ENCODE measurements at places on chromosomes 13 and 19.
A peak's percentile ranks its signal among the peaks of the same experiment; 100 is the strongest.

GRCh38 chr19:15113245-15114152 is 6.3 kb downstream of the SYDE1 start:
- DNase-seq, result no peak

GRCh38 chr19:17510220-17510993 is 1.0 kb upstream of the PGLS start:
- DNase-seq, result no peak

GRCh38 chr13:91142572-91142971 is 204.9 kb upstream of the MIR17HG start:
- peak; percentile 61 for DNase-seq

DNA sequence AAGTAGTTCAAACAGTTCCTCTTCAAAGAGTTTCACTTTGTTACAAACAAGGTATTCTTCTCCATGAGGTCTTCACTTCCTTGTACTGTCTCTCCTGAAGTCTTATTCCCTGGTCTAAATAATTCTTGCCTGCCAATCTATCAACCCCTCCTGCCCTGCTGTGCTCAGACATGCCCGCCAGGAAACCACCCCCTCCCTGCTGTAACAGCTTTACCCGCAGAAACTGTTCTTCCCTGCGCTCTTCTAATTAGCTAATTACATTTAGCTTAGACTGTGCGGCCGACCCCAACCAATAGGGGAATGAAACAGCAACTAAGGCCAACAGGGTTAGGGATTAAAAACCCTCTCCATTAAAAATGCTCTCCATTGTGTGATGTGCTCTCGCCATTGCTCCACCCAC is 46.7 kb downstream of the ZNF846 start:
- no peak for DNase-seq

GRCh38 chr13:36515466-36515865 is 83.2 kb downstream of the CCNA1 start:
- DNase-seq, result no peak

DNA sequence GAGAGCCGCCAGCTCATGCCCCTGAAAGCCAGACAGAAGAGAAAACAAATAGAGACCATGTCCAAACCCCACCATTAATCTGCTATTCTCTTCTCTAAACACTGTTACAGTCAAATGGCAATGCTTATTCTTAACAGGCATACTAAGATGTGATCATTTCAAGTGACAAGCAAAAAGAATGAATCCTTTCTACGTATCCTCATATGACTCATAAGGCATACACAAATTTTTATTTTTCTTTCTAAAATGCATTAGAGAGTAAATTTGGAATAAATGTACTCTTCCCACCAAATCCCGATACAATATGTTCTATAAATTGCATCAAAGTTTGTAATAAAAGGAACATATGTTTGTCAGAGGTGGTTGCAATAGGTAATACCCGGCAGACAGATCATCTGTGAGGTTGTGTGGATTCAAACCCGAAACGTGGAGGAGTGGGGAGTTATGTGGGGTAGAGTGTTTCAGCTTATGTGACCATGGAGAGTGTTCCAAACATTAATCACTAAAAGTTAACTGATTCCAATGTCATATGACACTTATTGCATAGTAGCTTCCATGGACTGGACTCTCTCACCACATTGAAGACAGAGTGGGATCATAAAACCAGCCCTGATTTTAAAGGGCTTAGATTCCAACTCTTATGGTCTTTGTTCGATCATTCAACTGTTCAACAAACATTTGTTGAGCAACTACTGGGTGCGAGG is 213.1 kb downstream of the DCLK1 start:
- DNase-seq, result no peak

GRCh38 chr13:38530492-38530891 is 156.4 kb upstream of the FREM2 start:
- peak; percentile 53 for DNase-seq

- DNase-seq, result peak; percentile 79
Measured at GRCh38 chr13:27792393-27793218, at the start of gene GSX1. Gene GSX1, plus strand, starts transcription at chr13:27792483. Its CDS starts 208 bp downstream, at chr13:27792691.

DNA sequence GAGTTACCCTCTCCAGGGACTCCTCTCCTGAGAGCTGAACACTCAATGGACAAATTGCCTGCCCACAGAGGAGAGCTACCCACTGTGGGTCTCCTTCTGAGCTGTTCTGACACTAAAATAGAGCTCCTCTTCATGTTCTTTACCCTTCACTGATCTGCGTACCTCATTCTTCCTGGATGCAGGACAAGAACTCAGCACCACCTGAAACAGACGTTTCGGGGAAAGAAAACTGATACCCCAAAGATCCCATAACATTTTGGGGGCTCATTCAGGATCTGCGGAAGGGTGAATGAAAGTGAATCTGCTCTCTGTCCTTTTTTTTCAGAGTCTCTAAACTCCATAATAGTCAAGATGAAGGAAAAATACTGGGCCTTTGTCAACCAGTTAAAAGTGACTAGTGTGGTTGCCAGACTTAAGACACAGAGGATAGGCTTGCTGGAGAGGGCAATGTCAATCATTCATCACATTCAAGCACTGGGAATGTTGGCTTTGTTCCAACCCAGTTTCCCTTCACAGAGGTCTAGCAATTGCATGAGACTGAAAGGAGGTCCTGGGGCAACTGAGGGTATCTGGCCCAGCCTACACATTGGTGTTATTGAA is 136.7 kb upstream of the SLITRK6 start:
- no peak for DNase-seq

- DNase-seq, result no peak
Measured at GRCh38 chr13:79810018-79810417, 329.1 kb downstream of the NDFIP2 start.

DNA sequence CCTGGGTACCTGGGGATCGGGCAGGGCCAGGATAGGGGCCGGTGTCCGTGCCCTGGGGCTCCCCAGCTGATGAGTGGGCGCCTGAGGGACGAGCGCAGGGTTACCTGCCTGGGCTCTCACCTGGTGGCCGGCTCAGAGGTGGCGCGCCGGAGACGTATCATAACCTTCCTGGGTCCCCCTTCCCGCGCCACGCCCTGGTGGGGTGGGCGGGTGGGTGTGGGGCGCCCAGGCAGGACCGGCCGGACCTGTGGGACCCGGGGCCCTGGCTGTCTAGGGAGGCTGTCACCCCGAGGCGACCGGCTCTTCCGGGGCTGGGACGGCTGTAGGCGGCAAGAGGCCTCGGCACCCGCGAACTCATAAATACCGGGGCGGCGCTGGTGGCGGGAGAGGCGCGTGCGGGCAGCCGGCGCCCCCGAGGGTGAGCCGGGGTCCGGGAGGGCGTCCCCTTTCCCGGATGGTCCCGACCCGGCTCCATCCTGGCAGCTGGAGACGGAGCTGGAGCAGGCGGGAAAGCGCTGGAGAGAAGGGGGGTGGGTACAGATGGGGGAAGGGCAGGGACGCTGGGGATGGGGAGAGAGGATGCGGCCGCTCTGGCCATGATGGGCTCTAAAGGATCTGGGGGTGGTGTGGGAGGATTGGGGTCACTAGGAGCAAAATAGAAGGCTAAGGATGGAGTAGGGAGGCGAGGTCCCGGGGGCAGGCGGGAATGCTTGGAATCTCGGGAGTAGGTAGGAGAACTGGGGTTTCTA is at the start of gene ACP7:
Gene ACP7, plus strand, starts transcription at position 386 of the 749 bp plus-strand sequence. CDS start 902 bp downstream, outside the sequence.
- DNase-seq, result no peak

DNA sequence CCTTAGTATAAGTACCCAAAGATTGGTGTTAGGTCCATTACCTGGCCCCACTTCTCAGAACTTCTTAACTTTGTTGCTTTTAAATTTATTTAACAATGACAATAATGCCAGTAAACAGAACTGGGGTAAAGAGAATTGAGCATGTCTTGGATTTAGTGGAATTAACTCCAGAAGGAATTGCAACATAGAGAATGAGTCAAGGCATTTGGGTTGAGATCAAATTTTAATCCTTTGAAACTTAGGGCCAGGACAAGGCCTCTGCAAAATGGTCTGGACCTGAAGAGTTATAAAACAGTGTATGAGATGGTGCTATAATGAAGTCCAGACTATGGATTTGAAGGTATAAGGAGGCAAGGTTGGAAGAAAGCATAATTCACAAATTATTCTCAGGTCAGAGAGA is 1030.4 kb downstream of the SLITRK5 start:
- DNase-seq, result no peak

- DNase-seq, result no peak
Measured at GRCh38 chr19:40597329-40597838, 3.8 kb upstream of the LTBP4 start.

DNA sequence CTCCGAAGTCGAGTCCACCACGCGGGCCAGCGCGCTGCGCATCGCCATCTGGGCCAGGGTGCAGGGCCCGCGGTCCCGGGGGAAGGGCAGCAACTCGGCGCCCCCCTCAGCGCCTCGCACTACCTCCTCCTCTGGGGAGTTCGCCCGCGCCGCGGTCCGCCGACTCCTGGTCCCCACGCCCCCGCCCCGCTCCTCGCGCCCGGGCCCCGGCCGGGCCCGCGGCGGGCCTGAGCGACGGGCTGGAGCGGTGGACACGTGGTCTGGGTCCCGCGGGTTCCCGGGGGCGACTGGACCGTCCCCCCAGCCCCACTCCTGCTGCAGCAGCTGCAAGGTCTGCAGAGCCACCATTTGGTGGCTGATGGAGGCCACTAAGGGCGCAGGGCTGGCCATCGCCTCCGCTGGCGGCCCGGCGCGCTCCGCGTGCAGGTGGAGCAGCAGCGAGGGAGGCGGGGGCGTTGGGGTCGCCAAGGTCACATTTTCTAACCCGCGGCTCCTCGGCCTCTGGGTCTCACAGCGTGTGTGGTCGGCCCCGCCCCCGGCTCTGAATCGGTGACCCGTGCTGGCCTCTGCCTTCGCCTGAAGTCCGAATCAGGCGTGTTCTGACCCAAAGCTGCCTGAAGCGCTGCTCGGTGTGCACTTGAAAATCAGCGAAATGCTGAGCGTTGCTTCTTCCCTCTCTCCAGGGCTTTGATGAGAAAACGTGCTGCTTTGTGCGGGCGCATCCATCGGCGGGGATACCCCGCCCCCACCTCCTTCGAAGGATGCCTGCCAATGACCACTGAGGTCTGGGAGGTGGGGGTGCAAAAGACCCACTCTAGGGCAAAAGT is at the start of gene DLEU7:
Gene DLEU7, minus strand, starts transcription at position 436 of the 827 bp plus-strand sequence. Its CDS starts 46 bp downstream, at position 390.
- no peak for DNase-seq

GRCh38 chr13:28320884-28321574 is 173.9 kb downstream of the FLT1 start:
- DNase-seq, result no peak

- no peak for DNase-seq
Measured at GRCh38 chr19:49689133-49690078, at the start of gene ADM5. Gene ADM5, plus strand, starts transcription at chr19:49689594. Its CDS starts 244 bp downstream, at chr19:49689838.

- DNase-seq, result no peak
Measured at GRCh38 chr13:59374691-59375090, 789.0 kb downstream of the DIAPH3 start.

DNA sequence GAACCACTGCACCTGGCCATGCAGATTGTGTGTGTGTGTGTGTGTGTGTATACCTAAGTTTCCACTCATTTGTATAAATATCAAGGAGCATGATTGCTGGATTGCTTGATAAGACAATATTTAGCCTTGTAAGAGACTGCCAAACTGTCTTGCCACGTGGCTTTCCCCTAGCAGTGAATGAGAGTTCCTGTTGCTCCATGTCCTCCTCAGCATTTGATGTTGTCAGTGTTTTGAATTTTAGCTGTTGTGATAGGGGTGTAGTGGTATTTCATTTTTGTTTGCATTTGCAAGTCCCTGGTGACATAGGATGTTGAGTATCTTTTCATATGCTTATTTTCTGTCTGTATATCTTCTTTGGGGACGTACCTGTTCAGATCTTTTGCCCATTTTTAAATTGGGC is 99.0 kb upstream of the ZNF536 start:
- no peak for DNase-seq

DNA sequence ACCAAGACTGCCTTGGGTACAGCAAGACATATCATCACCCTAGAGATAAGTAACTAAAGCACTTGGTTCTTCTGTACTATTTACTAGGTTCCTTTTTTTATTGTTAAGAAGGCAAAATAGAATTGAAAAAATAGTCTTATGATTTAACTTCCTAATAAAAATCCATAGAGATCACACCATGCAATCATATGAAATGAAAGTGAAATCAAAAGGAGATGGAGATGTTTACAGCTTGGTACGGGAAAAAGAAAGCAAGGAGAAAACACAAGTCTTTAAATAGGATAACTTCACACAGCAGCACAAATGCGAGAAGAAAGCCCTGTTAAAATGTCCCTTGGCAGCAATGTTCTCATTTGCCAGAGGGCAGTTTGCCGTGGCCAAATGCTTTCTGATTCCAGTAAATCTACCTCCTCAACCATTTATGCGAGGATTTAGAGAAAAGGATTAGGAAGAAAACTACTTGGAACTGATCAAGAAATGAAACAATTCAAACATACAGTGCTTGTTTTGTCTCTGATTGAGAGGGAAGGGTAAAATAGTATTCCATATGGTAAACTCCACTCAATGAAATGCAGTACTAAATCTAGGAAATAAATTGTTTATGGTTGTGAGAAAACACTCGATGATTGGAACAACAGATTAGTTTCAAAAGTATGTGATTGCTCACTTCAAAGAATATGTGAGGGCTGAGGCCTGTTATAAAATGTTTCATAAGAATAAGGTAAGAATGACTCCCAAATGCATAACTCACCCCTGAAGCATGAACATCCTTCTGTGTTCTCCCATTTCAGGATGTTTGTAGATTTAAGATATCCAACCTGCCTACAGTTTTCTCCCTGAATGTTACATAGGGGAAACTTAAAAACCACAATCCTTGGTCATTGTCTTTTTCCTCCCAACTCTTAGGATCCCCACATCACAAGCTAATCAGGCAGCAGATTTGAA is 487.8 kb downstream of the DACH1 start:
- peak; percentile 19 for DNase-seq

DNA sequence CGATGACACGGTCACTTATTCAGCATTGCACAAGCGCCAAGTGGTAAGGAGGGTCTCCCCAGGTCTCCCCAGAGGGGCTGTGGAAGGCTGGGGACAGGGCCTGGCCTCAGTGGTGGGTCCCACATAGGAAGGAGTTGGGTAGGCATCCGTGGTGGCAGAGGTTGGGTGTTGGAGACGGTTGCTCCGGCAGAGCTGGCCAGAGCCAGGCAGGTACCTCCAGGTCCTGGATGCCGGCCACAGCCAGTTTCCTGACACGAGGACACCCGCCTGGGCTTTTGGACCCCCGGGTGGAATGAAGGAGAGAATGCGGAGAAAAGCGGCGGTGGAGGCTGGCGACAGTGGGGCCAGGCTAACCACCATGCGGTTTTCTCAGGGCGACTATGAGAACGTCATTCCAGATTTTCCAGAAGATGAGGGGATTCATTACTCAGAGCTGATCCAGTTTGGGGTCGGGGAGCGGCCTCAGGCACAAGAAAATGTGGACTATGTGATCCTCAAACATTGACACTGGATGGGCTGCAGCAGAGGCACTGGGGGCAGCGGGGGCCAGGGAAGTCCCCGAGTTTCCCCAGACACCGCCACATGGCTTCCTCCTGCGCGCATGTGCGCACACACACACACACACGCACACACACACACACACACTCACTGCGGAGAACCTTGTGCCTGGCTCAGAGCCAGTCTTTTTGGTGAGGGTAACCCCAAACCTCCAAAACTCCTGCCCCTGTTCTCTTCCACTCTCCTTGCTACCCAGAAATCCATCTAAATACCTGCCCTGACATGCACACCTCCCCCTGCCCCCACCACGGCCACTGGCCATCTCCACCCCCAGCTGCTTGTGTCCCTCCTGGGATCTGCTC is 1.3 kb upstream of the FFAR1 start:
- no peak for DNase-seq

GRCh38 chr13:63088226-63088625 is 1672.6 kb upstream of the PCDH20 start:
- peak; percentile 29 for DNase-seq
